ENCODE measurements at places on chromosomes 7 and 10.

- no peak for DNase-seq
Measured at GRCh38 chr10:29007370-29007747, 281.5 kb upstream of the LYZL1 start.

DNA sequence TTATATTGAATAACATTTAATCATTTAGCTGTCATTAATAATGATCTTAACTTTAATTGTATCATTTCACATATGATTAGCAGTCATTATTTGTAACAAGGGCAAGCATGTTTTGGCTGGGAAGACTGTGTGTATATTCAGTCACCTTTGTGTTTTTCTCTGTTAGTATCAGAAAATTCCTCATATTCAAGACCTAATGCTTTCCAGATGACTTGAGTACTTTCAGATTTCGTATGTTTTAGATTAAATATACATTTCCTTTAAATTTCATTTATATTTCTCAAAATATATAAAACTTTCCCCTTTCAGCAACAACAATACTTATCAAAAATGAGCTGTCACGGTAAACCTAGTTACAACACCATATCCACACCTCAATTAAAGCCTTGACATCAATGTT lies 6.3 kb upstream of the CACNA2D1 start:
- no peak for DNase-seq

DNA sequence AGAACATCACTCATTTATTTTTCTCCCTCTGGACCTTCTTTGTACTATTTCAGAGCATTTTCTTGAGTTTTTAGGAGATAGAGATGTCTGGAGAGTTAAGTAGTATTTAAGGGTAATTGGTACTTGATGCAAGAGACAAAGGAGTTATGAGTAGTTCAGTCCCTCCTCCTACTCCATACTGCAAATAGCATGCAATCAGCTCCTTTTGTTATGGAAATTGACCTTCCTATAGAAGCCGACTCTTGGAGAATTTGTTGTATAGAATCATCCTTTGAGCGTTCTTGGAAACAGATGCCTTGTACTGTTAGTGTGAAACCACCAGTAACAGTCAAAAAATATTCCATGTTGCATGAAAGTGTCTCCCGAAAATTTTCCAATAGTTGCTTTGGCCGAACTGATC lies 428.2 kb upstream of the GALNT17 start:
- no peak for DNase-seq

DNA sequence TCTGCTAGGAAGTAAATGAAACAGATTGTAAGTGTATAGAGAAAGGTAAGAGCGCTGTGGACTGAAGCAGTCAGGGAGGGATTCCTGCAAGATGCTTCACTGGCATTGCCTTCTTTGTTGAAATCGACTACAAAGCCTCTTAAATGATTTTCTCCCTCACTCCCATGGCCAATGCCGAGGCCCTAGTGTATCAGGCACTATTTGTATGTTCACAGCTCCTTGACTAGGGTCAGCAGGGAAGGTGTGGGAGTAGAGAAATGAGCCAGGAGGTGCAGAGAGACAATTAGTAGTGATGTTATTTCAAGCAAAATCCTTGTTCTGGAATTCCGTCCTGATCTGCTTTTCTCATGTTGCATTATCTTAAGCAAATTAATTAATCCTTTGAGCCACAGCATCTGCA lies 22.9 kb upstream of the DUSP5 start:
- no peak for DNase-seq

- peak; percentile 63 for DNase-seq
Measured at GRCh38 chr7:158814637-158815036, 14.7 kb downstream of the ESYT2 start.

GRCh38 chr10:103513380-103514060 lies 20.0 kb downstream of the NEURL1 start:
- DNase-seq = no peak

GRCh38 chr7:106598663-106599342 lies 62.2 kb downstream of the CCDC71L start:
- DNase-seq = peak; percentile 81

- DNase-seq = no peak
Measured at GRCh38 chr10:13068484-13068883, 31.5 kb upstream of the OPTN start.

- no peak for DNase-seq
Measured at GRCh38 chr7:18407385-18407784, 88.2 kb upstream of the HDAC9 start.

- DNase-seq = peak; percentile 10
Measured at GRCh38 chr10:13658871-13659685, 72.3 kb downstream of the PRPF18 start.

GRCh38 chr10:78492424-78492823 lies 458.8 kb downstream of the RPS24 start:
- DNase-seq = no peak

DNA sequence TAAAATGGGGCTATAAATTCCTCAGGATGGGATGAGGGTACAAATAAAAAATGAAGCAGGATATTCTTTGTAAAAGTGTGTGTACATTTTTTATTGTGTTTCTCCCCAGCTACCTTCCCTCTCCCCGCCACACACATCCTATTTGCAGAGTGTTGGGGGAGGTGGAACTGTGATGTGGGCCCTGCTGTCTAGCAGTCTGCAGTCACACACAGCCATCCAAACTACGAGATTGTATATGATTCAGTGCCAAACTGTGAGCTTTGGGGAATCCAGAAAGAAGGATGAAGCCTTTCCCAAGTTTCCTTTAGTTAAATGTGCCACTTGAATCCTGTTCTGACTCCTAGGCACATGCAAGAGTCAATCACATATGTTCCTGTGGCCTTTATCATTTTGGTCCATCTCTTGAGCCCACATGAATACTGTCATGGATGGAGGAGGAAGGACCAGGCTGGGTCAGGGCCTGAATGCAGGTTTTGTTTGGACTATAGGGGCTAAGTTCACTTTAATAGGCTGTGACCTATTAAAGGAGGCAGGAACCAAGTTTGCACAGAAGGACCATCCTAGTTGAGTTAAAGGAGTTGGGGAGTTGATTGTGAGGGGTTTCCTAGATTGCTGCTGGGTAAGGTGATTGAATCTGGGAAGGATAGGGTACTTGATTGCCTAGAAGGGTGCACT lies 1.1 kb upstream of the SEMA4G start:
- no peak for DNase-seq

DNA sequence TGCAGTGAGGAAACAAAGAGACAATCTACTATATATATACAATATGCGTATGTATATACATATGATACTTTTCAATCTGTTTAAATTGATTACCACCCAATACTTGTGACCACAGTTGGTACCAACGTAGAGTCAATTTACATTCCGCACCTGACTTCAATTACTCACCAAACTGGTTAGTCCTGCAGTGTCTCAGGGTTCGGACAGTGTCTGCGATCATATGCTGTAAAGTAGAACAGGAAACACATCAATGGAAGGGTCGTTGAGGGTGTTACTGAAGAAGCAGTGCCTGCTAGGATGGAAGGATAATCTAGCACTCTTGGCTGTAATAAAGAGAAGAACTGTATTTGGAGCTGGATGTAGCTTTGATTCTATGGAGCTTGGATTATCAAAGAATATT lies 179.7 kb upstream of the CDCA7L start:
- no peak for DNase-seq

- DNase-seq = no peak
Measured at GRCh38 chr7:134420424-134421125, 38.3 kb downstream of the AKR1B1 start.

GRCh38 chr7:70598976-70599375 lies 533.0 kb upstream of the GALNT17 start:
- DNase-seq = no peak

DNA sequence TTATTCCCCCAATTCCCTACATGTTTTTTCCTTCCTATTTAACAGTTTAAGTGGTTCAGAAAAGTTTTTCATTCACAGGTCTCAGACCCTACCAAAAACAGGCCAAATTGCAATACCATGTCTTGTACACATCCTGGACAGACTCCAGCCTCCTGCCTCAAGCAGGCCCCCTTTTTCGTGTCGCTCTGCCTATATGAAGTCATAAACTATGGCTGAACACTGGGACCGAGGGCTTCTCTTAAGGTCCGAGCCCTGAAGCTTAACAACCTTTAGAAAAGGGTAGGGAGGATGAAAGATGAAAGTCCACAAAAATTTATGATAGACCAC lies 1.4 kb downstream of the FBXW4 start:
- DNase-seq = no peak

DNA sequence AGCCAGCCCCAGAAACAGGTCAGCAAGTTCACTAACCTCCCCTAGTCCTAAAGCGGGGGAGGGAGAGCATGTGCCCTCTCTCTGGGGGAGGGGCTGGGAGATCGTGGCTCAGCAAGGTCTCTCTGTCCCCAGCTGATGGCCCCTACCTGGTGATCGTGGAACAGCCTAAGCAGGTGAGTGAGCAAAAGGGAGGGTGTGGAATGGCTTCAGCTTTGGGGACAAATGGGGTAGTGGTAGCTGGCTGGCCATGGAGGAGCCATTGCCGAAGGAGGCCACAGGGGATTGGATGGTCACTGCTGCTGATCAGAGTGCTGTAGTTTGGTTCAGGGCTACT lies 779 bp downstream of the NFKB2 start:
- peak; percentile 31 for DNase-seq

DNA sequence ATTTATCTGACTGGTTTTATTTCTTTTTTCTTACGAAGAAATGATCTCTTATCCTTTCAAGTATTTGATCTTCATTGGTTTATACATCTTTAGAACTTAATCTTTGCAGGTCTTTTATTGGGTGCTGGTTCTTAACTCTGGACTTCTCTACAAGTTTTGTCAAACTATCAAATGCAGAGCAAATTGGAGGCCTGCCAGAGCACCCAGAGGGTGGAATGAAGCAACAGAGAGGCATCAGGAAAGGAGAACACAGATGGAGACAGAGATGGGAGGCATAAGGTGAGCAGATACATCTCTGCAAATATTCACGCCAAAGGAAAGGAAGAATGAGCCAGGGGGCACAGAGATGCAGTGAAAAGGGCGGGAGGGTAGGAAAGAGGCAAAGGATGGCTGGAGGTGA lies 130.3 kb downstream of the PKD1L1 start:
- DNase-seq = no peak

DNA sequence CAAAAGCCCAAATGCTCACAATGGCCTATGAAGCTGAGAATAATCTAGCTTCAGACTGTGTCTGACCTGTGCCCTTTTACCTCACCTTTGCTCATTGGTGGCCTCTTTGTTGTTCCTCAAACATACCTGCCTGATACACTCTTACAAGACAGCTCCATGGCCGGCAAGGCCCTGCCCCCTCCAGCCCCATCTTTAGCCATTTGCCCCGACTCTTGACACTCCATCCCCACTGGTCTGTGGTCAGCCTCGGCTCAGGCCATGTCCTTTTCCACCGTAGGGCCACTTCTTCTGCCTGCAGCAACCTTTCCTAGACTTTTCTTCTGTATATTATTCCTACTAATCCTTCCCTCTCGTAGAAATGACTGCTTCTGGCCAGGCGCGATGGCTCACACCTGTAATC lies 265.2 kb downstream of the RPS24 start:
- DNase-seq = no peak

GRCh38 chr7:46424934-46425333 lies 503.9 kb upstream of the IGFBP3 start:
- no peak for DNase-seq

DNA sequence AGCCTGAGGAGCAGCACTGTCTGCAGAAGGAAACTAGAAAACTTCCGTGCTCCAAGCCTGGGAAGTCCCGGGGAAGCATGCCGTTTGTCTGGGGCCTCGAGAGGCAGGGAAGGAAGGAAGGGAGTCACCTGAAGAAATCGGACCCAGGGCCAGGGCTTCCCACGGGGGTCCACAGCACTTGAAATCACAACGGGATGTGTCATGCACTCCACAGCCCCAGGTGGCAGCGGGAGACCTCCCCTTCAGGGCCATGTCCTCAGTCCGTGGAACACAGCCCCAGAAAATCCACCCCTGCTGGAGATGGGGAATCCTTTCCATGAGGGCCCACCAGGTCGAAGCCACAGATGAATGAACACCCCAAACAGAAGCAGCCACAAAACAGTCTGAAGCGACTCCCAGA lies 239.5 kb downstream of the MGMT start:
- DNase-seq = no peak

DNA sequence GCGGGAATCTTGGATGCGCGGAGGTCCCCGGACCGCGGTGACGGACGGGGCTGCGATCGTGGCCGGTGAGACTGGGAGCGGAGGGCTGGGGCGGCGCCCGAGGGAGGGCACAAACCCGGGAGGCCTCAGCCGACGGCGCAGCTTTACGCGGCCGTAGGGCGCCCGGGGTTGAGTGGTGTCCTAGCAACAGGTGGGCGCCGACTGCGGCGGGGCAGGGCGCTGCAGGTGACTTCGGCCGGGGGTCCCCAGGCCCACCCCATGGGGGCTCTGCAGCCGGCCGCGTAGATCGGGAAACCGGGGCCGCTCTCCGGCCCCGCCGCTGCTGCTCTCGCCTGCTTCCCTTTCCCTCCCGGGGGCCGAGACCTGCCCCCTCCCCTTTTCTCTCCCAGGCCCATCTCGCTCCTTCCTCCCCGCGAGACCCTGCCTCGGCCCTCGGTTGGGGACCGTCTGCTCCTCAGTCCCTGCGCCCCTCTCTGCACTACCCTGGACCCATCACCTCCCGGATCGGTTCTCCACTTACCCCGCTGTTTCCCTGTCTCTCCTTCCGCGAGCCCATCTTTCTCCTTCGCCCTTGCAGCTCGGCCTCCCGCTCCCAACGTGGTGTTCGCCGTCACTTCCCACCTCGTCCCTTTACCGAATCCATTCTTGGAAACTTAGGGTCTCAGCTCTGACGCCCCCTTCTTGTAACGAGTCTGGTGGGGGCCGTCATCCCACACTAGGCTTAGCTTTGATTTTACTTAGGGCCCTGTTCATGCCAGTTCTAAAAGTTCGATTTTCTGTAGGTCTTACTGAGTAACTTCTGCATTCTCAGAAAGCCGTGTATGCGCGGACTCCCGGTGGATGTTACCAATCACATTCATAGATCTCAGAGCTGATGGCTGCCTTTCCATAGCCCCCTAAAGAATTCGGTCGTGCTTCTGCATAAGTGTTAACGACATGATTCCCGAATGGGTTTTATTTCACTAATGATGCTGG lies 18.5 kb upstream of the ACBD5 start:
- peak; percentile 21 for DNase-seq

- DNase-seq = no peak
Measured at GRCh38 chr10:35265435-35265834, 70.9 kb upstream of the CCNY start.

DNA sequence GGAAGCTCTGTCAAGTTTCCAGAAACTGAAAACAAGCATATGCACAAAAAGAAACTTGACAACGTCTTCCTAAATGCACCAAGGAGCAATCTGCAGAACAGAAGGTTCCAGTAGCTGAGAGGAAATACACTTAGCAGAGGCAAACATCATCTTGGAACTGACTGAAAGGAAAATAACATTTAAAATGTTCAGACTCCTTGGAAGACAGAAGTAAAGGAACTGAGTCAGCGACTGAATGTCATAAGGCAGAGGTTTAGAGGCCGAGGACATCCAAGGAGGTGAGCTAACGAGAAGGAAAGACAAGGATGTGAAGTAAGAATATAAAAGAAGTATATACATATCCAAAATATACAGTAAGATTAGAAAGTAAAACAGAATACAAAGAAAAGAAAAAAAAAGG lies 24.1 kb downstream of the SEMA3D start:
- no peak for DNase-seq

DNA sequence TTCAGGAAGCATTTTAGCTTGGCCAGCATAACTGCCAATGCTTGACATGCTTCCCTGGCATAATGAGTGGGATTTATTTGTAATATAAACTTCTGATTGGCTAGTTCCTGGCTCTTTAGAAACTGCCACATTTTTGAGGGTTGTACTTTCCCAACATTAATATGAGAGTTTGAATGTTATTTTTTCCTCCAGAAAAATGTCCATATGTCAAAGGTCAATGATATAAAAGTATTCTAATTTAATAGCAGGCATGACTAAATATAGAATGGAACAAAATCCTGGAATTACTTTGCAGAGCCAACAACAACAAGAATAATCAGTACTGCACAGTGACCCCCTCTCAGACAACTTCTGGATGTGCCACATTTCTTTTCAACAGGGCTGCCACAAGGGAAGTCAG lies 352.6 kb downstream of the PRPF18 start:
- no peak for DNase-seq

All from CD4-positive, alpha-beta T cell treated with Interleukin-1 beta for 1 hour (primary cell).